ENCODE measurements at places on chromosomes 7 and 10.

DNA sequence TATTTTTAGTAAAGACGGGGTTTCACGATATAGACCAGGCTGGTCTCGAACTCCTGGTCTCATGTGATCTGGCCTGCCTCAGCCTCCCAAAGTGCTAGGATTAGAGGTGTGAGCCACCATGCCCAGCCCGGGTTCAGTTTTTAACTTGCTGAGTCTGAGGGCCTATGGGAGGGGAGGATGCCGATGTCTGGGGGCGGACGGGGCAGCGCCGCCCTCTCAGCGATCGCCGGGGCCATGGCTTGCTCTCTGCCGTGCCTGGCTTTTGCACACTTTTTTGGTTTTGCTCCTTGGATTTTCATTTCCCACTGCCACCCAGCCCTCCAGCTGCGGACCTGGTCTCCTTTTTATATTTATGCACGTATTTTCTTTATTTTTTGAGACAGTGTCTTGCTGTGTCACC is 15.2 kb upstream of the COL26A1 start:
- DNase-seq = no peak

DNA sequence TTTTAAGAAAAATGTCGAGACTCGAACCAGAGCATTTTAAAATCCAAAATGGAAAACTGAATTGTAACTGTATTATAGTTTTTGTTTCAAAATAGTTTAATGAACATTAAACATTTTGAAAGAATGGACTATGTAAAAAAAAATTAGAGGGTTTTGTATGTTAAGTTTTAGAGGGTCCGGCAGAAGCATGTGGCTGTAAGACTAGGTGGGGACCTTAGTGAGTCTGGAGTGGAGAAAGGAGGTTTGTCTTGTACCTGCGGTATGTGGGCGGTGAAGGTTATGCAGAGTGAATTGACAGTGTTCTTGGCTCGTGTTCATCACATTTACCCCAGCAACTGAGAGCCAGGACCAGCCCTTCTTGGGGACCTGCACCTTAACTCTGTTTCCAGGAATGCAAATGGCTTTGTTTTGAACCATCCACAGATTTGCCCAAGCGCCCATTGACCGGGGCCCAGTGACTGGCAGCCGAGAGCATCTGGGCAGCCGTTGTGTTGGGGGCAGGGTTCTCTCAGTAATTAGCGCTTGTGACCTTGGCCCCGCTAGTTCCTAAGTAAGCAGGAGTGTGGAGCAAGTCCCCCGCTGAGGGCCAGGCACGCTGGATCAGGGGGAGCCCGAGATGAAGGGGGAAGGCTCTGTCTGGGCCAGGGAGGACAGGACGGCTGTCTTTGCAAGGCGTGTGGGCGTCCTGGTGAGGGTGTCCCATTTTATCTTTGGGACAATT is 1.4 kb upstream of the KLF6 start:
- DNase-seq = no peak

DNA sequence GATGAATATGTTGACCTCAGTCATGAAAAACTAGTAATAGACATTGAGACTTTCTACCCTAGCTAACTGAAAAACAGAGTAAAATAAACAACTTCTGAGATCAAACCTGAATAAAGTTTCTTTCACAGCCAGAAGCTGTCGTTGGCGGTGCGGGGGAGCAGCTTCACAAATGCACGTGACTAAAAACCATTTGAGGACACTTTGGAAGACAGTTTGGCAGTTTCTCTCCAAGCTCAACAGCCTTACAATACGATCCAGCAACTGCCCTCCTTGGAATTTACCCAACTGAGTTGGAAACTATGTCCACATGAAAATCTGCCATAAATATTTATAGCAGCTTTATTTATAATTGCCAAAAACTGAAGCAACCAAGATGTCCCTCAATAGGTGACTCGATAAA is 63.1 kb downstream of the CYTH3 start:
- DNase-seq = no peak

- no peak for DNase-seq
Observed at GRCh38 chr10:123245264-123245663, 91.1 kb downstream of the BUB3 start.

- DNase-seq = no peak
Observed at GRCh38 chr10:86368046-86368445, 1.5 kb upstream of the GRID1 start.

- DNase-seq = no peak
Observed at GRCh38 chr7:139451638-139452037, 31.8 kb downstream of the KLRG2 start.

DNA sequence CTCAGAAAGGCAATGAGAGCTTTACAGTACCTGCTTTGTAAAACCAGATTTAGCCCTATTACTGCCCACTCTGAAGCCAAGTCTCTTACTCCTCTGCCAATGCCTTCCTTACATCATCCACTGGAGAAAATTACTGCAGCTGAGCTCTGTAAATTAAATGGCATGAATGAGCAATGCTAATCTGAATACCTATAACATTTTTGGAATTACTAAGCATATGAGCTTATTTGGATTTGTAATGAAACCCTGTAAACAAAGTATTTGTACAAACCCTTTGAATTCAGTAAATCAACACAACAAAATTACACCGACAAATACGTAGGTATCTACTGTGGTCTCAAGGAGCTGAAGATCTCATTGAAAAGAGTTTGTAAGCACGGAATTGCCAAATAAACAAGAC is 12.1 kb upstream of the CCNY start:
- DNase-seq = no peak

- DNase-seq = no peak
Observed at GRCh38 chr7:131546583-131547141, 9.8 kb downstream of the PODXL start.

- no peak for DNase-seq
Observed at GRCh38 chr7:79612022-79612421, 158.6 kb upstream of the MAGI2 start.

GRCh38 chr10:60430836-60431597 is 41.3 kb upstream of the ANK3 start:
- DNase-seq = no peak

GRCh38 chr7:91759205-91759863 is 121.2 kb downstream of the MTERF1 start:
- DNase-seq = no peak

DNA sequence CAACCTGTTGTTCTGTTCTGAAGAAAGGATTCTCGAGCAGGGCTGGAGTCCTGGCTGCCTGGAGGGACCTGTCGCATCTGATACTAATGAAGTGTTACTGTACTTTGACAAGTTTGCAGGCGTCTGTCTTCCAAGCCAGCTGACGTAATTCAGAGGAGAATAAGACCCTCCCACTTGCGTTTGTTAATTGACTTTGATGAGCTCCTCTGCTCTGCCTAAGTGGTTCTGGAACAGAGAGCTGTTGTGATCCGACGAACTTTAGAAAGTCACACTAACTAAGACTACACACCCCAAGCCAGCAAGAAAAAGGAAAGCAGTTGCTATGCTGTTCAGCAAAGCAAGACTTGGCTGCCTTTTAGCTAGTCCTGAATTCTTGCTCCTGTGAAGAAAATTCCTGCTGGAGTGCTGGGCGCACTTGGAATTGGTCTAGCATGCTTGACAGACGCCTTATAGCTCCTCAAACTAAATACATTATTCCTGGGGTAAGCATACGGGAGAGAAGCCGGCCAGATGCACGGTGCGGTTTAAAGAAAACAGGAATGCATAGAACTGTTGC is 200.3 kb downstream of the CACNB2 start:
- DNase-seq = no peak

- DNase-seq = no peak
Observed at GRCh38 chr7:41147606-41148485, 555.0 kb downstream of the INHBA start.

DNA sequence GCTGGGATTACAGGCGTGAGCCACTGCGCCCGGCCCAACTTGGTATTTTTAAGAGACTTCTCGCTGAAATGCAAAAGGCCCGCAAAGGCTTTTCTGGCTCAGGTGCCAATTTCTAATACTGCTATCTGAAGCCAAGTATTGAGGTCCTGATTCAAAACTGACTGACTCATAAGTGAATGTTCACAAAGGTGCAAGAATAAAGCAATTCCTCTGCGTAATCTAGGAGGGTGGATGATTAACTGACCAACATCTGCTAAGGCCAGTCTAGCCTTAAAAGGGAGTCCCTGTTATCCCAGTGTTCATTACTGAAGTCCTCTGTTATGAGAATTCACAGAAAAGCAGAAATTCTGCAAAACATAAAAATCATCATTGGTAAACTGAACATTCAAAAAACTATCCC is 111.4 kb downstream of the SRPK2 start:
- DNase-seq = no peak

DNA sequence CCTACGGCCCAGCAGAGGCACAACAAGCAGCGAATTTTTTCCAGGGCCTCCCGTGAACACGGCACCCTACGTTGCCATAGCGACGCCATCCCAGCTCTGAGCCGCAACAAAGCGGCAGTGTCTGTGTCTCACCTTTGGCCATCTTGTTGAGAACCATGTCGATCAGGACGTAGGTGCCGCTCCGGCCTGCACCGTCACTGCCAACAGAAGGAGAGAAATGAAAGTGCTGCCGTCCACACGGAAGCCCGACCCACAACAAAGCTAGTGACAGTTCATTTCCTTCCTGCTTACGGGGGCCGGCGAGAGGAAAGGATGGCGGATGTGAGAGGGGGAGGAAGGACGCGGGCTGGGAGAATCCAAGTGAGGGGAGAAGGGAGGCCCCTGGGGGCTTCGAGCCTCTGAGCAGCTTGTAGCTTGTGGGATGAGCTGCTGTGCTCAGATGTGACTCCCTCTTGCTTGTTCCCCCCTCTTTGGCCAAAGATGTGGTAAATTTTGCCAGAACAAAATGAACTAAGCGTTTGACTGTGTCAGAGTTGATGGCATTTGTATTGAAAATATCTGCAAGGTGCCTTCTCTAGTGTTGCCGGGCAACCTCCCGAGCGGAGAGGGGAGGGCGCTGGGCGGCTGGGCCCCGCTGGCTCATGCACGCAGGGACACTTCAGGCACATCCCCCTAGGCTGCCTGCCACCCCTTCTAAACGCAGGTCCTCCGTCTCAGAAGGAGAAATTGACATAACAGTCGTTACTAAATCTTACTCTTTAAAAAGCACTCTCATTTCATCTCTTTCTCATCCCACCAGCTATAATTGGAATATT is 232.2 kb downstream of the DNAJB6 start:
- DNase-seq = no peak

- no peak for DNase-seq
Observed at GRCh38 chr10:71933651-71934050, 30.5 kb upstream of the CHST3 start.

GRCh38 chr7:24907311-24907886 is 72.6 kb downstream of the OSBPL3 start:
- no peak for DNase-seq

DNA sequence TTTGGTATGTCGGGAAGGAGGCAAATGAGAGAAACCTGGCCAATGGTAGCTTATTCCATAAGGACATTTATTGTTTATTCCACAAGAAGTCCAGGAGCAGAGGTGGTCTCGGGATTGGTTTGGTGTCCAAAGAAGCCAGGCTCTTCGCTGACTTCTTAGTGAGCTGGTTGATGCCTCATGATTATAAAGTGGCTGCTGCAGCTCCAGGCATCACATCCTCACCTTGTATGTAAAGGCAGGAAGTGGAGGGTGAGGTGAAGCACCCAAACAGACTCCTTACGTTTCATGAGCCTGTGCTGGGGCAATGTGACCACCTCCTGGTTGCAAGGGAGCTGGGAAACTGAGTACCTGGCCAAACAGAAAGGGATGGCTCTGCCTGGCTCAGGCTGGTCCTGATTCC is 92.4 kb downstream of the MYL10 start:
- DNase-seq = no peak

DNA sequence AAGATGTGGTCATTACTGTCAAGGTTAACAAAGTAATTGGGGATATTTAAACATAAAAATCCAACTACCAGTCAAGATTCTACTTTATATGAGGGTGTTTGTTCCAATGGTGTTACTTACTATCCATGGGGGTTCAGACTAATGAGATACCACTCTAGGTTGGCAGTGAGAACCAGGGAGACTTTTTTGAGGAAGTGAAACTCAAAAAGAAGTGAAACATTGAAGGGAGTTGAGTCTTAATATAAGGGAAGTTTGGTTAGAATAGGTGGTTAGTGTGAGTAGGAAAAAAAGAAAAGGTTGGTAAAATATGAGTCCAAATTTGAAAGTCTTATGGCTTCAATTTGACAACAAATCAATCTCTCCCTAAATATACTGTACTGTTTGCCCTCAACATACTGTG is 123.6 kb upstream of the ANK3 start:
- no peak for DNase-seq

GRCh38 chr7:85039196-85039923 is 147.5 kb downstream of the SEMA3D start:
- DNase-seq = no peak

DNA sequence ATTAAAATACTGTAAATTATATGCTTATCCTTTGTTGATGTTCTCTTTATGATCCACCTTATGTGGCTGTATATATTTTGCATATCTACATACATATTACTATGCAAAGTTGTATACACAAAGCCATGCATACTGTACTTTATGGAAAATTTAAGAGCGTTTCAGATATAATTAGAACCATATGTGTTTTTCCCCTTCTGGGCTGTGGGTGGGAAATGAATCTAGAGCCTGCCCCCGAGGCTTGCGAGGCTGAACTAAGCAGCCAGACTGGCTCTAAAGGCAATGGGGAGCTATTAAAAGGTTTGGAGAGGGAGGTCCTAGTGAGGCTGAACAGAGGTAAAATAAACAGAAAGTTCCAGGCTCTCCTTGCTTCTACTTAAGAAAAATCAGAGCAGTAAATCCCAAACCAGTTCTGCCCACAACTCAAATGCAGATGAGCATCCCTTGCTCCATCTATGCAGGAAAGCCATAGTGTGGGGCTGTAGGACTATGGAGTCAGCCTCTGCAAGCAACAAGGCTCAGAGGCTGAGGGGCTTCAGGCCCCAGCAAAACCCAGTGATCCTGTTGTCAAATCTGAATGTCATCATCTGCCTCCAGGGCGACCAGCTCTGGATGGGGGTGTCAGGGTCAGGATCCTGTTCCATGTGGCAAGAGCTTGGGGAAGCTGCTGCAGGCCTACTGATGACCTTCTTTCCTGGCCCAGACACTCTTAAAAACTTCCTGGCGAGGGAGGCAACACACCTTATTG is 14.1 kb upstream of the DDIT4 start:
- peak; percentile 90 for DNase-seq

- DNase-seq = no peak
Observed at GRCh38 chr7:94510582-94511496, 1.2 kb downstream of the CASD1 start.

- no peak for DNase-seq
Observed at GRCh38 chr10:50382576-50383023, 131.3 kb upstream of the ASAH2 start.

DNA sequence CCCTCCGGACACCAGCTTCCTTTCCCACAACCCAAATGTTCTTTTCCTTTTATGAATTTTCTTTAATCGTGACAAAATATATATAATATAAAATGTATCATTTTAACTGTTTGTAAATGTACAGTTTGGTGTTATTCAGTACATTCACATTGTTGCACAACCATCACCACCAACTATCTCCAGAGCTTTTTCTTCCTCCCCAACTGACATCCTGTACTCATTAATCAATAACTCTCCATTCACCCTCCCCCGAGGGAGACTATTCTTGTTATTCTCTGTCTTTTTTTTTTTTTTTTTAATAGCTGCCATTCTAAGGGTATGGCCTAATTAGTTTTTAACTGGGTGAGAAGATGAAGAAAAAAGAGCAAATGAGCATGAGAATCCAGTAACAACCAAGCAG is 30.6 kb upstream of the ITGB1 start:
- no peak for DNase-seq

GRCh38 chr7:3493499-3493898 is 192.4 kb downstream of the SDK1 start:
- no peak for DNase-seq

All from SK-N-MC (cell line).